ENCODE measurements at places on chromosomes 1 and 21. TPM values are rescaled to one million over a fixed set of nuclear protein-coding genes. Genes with fewer than 3 reads are reported as not detected.

Gene LIN28A
- not detected for total RNA-seq

Gene NT5C1A
- total RNA-seq, result 0.06 TPM

Gene DNALI1
- not detected for total RNA-seq

Gene RSPH1
- 0.66 TPM for total RNA-seq

Gene RGS16
- total RNA-seq, result 0.16 TPM

Gene ROR1
- 8.6 TPM for total RNA-seq

Gene KCNE2
- total RNA-seq, result not detected

Gene OR10Z1
- not detected for total RNA-seq

Gene LYPD8
- 0.11 TPM for total RNA-seq

Gene MMEL1
- 0.26 TPM for total RNA-seq

Gene OR2T11
- total RNA-seq, result not detected

Gene ALG14
- 5.9 TPM for total RNA-seq

Gene ARMH1
- total RNA-seq, result 0.66 TPM

Gene IGSF3
- 15.6 TPM for total RNA-seq

Gene DENND2C
- 0.40 TPM for total RNA-seq

Gene AKR7A3
- 0.15 TPM for total RNA-seq

Gene TNFAIP8L2
- total RNA-seq, result not detected

Gene NPPA
- not detected for total RNA-seq

Gene GJB4
- total RNA-seq, result 0.17 TPM

Gene PSEN2
- 29.9 TPM for total RNA-seq

Gene DONSON
- total RNA-seq, result 17.6 TPM

Gene HSPB7
- not detected for total RNA-seq

Measured in A549 treated with AZD2906 at 1 μM for 4 hours (cell line).